ENCODE measurements at places on chromosomes 7 and 10. TPM values are rescaled to one million over a fixed set of nuclear protein-coding genes. Genes with fewer than 3 reads are reported as not detected.

DNA sequence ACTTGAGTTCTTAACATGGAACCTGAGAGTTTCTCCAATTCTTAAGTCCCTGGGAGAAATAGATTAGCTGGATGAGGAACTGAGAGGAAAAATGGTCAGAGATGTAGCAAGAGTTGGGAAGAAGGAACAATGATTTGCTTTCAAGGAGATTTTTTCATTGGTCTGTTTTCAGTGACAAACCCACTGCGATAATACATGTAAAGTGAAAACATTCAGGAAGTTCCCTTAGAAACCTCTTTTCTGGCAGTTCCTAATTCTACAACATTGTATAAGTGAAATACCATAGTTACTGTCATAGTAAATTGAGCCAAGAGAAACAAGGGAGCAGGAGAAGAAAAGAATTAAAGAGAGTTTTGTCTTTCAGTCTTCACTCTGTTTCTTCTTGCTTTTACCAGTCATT lies 12.1 kb upstream of the MAGI2 start:
- no peaks in the 10 kb centered on the region for H3K27me3 ChIP-seq
- H3K36me3 ChIP-seq, result no peaks in the 10 kb centered on the region
- H3K27ac ChIP-seq, result no peak overlapping the region
- no peaks in the 10 kb centered on the region for H3K4me1 ChIP-seq

DNA sequence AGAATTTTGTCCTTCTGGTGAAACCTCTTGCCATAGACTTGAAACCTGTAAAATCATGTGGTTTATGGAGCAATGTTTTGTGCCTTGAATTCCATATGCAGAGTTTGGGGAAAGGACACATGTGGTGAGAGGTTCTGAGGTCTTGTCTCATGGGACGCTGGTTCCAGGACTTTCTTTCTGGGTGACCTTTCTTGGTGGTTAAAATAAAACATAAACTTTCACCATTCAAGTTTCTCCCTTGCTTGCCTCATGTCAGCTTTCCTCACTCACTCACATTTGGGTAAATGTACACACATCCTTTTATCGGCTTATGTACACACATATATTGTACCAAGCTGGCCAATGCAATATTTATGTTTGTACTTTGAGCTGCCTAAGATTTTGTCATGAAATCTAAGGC lies 144.9 kb upstream of the CELF2 start:
- no peak overlapping the region for H3K27ac ChIP-seq
- no peak overlapping the region for H3K4me3 ChIP-seq
- DNase-seq, result peak; percentile 45
- H3K36me3 ChIP-seq, result no peaks in the 10 kb centered on the region
- H3K4me1 ChIP-seq, result peaks cover 10% of the 10 kb centered on the region

GRCh38 chr7:15430191-15430590 lies 131.6 kb downstream of the AGMO start:
- no peaks in the 10 kb centered on the region for H3K4me1 ChIP-seq
- DNase-seq, result no peak
- H3K4me3 ChIP-seq, result no peak overlapping the region
- no peaks in the 10 kb centered on the region for H3K36me3 ChIP-seq
- H3K27me3 ChIP-seq, result no peaks in the 10 kb centered on the region

GRCh38 chr10:93259126-93259525 lies 185.4 kb downstream of the CYP26A1 start:
- H3K36me3 ChIP-seq, result no peaks in the 10 kb centered on the region
- H3K4me1 ChIP-seq, result no peaks in the 10 kb centered on the region
- peak; percentile 26 for DNase-seq
- H3K27ac ChIP-seq, result no peak overlapping the region
- no peaks in the 10 kb centered on the region for H3K27me3 ChIP-seq

DNA sequence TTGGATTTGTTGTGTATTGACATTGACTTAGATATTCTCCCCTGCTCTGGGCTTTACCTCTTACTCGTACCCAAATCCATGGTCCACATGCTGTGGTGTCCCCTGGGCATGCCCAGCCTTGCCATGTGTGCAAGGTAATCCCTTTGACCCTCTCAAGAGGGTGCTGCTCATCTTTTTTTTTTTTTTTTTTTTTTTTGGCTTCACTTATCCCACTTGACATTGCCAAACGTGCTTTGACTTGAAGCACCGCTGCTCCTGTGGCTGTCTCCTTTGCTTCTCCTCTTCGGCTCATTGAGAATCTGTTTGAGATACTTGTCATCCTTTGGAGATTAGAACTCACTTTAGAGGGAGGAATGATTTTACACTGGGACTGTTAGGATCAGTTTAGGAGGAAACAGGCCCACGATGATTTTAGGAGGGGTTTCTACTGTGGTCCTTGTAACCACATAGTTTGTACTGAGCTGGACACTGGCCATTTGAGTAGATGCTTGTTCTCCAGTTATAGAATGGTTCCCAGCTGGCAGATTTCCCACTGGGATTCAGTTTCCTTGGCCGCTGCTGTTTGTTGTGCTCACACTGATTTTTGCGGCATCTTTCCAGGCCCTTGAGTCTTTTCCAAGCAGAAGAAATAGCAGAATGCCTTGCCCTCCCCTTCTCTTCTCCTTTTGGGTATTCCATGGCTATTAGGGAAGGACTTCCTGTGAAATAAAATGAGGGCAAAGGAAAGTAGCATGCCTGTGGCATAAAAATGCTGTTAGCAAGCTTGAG lies 184.8 kb downstream of the AUTS2 start:
- H3K4me1 ChIP-seq, result peaks cover 24% of the 10 kb centered on the region
- H3K27ac ChIP-seq, result no peak overlapping the region
- no peaks in the 10 kb centered on the region for H3K36me3 ChIP-seq
- H3K27me3 ChIP-seq, result no peaks in the 10 kb centered on the region
- no peak for DNase-seq
- no peak overlapping the region for H3K4me3 ChIP-seq

GRCh38 chr10:63286340-63286739 lies 153.2 kb downstream of the NRBF2 start:
- H3K27ac ChIP-seq, result peak overlapping the region; percentile 2
- no peak for DNase-seq
- H3K4me3 ChIP-seq, result no peak overlapping the region
- no peaks in the 10 kb centered on the region for H3K27me3 ChIP-seq

DNA sequence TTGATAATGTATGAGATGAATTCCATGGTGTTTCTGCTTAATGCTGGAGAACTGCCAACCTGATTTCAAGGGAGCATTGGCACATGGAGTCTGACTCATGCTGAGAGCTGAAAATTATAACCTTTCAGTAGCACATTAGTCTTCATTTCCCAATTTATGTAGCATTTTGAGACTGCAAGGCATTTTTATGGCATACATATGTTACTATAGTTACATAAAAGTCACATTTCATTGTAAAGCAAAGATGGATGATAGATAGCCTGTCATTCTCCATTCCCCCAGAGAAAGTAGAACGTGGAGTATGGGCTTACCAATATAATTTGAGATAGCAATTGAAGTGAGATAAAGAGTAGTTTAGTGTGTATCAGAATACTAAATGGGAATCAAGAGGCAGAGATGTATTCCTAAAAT lies 103.1 kb downstream of the SLC16A9 start:
- no peak overlapping the region for H3K27ac ChIP-seq
- no peaks in the 10 kb centered on the region for H3K36me3 ChIP-seq
- no peak overlapping the region for H3K4me3 ChIP-seq

DNA sequence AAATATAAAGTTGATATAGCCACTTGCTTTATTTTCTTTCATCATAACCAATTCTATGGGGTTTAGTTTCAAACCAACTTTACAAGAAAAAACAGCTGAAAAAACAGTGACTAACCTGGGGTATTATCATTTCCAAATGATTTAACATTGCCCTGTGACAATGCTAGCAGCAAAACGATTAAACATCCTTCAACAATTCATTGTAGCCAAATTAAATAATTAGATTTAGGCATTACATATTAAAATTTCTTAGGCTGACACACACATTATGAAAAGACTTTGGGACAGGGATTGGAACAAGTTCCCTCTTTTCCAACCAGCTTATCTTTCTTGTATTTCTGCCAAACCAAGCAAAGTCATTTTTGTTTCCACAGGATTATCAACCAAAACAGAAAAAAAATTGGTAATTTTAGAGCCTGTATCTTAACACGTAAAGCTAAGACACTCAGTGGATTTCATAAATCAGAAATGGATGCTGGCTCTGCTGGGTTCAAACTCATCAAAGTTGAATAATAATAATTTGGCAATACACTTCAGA lies 84.0 kb downstream of the SEMA3D start:
- H3K36me3 ChIP-seq, result no peaks in the 10 kb centered on the region
- H3K27me3 ChIP-seq, result no peaks in the 10 kb centered on the region
- peaks cover 9% of the 10 kb centered on the region for H3K4me1 ChIP-seq
- H3K27ac ChIP-seq, result no peak overlapping the region
- no peak overlapping the region for H3K4me3 ChIP-seq

Gene CDH23
- total RNA-seq, result 0.51 TPM

Gene AFAP1L2
- 3.8 TPM for total RNA-seq

Gene EBLN1
- not detected for total RNA-seq

Gene ADGRA1
- 0.28 TPM for total RNA-seq
